ENCODE measurements at places on chromosomes 3 and 15.
A peak's percentile ranks its signal among the peaks of the same experiment; 100 is the strongest.

DNA sequence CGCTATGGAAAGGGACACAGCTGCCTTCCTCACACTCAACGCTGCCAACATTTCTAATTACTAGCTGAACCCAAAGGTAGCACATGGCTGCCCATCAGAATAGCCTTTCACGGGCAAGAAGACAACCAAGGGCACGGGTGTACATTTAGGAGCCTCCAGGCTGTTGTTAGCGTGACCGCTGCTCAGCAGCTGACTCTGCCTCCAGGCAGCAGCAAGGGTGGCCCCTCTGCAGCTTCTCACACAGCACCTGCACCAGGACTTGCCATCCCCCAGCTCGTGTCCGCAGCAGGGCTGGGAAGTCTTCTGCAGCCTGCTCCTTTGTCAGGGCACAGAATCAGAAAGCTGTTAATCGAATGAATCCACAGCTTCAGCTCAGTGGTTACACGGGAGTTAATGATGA is 146.8 kb downstream of the ADAMTS17 start:
- H3K4me1 ChIP-seq = peaks cover 11% of the 10 kb centered on the region
- no peaks in the 10 kb centered on the region for H3K36me3 ChIP-seq
- H3K27ac ChIP-seq = no peak overlapping the region

GRCh38 chr3:42711491-42712343 is 9.1 kb upstream of the HHATL start:
- H3K27me3 ChIP-seq = peaks cover 2% of the 10 kb centered on the region
- H3K4me3 ChIP-seq = no peak overlapping the region
- H3K27ac ChIP-seq = no peak overlapping the region
- H3K36me3 ChIP-seq = no peaks in the 10 kb centered on the region
- H3K4me1 ChIP-seq = no peaks in the 10 kb centered on the region

- H3K36me3 ChIP-seq = no peaks in the 10 kb centered on the region
- H3K4me3 ChIP-seq = no peak overlapping the region
- H3K27ac ChIP-seq = no peak overlapping the region
- peaks cover 2% of the 10 kb centered on the region for H3K27me3 ChIP-seq
- DNase-seq = no peak
These were observed 9.8 kb upstream of the VGLL4 start for GRCh38 chr3:11653298-11654055.

DNA sequence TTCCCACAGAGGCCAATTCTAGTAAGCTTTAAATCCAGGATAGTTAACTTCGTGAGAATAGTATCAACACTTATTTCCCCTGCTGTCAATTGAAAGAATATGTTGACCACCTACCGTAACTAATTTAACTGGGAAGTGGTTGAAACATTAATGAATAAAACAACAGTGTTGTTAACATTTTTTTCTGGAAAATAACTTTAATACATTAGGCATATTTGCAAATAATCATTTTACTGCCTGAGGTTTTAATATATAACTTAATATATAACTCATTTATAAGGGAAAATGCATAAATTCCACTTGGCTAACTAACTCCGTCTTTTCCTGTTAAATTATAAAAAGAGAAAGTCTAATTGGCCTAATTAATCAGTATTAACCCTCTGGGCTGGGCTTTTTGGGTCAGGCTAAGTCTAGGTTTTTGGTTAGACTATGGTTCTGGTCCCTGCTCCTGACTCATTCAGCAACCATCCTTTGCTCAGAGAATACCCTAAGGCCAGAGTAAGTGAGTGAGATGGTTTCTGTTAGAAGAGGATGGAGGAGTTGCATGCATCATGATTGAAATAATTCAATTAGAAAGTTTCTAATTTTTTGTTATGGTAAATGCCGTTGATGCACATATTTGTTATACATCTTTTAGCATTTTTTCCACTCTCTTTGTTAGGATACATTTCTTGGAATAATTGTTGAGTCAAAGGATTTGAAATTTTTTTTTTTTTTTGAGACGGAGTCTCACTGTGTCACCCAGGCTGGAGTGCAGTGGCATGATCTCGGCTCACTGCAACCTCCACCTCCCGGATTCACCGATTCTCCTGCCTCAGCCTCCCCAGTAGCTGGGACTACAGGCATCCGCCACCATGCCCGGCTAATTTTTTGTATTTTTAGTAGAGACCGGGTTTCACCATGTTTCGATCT is 10.8 kb upstream of the SKIL start:
- H3K27me3 ChIP-seq = peaks cover 2% of the 10 kb centered on the region
- no peak for DNase-seq
- no peak overlapping the region for H3K4me3 ChIP-seq
- no peaks in the 10 kb centered on the region for H3K36me3 ChIP-seq

DNA sequence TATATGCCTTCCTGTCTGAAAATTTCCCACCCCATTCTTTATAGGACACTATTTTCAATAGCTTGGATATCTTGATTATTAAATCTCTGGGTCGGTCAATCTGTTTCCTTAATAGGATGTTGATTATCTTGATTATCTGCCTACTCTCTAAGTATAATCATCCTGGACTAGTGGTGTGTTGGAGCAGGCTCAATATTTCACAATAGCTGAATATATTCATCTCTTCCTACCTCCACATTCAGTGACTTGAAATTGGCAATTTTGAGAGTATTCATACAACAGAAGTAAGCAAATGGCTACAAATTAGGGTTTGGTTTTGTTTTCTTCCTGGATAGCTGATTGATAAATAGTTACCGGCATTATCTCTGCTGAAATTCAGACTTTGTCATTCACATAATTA is 1162.6 kb downstream of the ROBO1 start:
- H3K27me3 ChIP-seq = no peaks in the 10 kb centered on the region
- H3K27ac ChIP-seq = no peak overlapping the region
- no peak for DNase-seq
- no peak overlapping the region for H3K4me3 ChIP-seq

DNA sequence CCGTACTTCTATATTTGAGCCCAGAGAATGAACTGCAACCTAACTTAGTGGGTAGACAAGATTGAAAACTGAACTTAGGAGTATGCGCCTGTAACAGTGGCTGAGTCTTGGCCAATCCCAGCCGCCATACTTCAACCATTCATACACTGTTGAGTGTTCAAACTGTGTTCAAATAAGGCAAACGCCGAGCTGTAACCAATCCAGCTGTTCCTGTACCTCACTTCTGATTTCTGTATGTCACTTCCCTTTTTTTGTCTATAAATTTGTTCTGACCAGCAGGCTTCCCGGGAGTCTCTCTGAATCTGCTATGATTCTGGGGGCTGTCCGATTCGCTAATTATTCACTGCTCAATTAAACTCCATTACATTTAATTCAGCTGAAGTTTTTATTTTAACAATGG is 58.6 kb upstream of the TPM1 start:
- no peaks in the 10 kb centered on the region for H3K27me3 ChIP-seq
- H3K36me3 ChIP-seq = no peaks in the 10 kb centered on the region
- H3K27ac ChIP-seq = no peak overlapping the region
- no peaks in the 10 kb centered on the region for H3K4me1 ChIP-seq

DNA sequence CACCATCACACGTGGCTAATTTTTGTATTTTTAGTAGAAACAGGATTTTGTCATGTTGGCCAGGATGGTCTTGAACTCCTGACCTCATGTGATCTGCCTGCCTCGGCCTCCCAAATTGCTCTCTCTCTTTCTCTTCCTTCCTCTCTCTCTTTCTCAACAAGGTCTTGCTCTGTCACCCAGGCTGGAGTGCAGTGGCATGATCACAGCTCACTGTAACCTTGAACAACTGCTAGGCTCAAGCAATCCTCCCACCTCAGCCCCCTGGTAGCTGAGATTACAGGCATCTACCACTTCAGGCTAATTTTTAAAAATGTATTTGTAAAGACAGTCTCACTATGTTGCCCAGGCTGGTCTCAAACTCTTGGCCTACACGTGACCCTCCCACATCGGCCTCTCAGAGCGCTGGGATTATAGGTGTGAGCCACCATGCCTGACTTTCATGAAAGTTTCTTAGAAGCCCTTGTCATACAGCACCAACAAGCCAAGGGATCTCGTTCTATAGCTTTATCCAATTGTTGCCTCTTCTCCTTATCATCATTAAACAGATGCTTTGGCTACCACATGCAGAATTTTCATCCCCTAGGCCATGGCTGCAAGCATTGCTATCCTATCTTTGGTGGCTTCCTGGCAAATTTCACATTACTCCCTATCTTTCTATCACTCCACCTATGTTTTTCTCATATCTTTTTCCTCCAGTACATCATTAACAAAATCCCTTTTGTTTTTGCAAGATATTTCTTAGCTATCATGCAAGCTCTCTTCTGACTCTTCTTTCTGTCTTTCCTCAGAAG is 5.7 kb downstream of the CCDC32 start:
- H3K27me3 ChIP-seq = no peaks in the 10 kb centered on the region
- H3K4me1 ChIP-seq = peaks cover 22% of the 10 kb centered on the region
- H3K36me3 ChIP-seq = peaks cover 18% of the 10 kb centered on the region
- no peak overlapping the region for H3K27ac ChIP-seq
- H3K4me3 ChIP-seq = no peak overlapping the region
- DNase-seq = no peak

GRCh38 chr3:122745369-122746021 is 48.1 kb downstream of the HSPBAP1 start:
- H3K27me3 ChIP-seq = no peaks in the 10 kb centered on the region
- H3K36me3 ChIP-seq = peaks cover 37% of the 10 kb centered on the region
- H3K4me1 ChIP-seq = no peaks in the 10 kb centered on the region
- no peak overlapping the region for H3K27ac ChIP-seq

DNA sequence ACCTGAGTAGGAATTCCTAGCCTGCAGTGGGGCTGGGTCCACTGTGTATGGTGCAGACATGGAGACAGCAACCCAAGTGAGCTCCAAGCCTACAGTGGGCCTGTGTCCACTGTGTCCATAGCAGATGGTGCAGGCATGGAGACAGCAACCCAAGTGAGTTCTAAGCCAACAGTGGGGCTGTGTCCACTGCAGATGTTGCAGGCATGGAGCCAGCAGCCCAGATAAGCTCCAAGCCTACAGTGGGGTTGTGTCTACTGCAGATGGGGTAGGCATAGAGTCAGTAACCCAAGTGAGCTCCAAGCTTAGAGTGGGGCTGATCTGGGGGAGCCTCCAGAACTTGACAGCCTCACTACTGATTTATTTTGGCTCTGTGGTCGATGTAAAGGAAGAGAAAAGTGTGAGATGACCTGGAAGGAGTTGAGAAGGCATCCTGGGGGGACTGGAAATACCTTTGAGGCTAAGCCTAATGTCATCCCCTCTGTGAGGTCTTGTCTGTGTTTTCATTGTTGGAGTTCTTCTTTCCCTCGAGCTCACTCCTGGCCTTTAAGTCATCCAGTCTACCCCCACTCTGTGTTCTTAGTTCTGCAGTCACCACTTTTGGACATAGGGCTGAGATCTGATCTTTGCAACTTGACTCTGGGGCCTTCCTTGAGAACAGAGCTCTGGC is 22.4 kb upstream of the IL16 start:
- H3K27ac ChIP-seq = no peak overlapping the region
- no peak for DNase-seq
- H3K36me3 ChIP-seq = no peaks in the 10 kb centered on the region
- no peak overlapping the region for H3K4me3 ChIP-seq
- H3K27me3 ChIP-seq = peaks cover 4% of the 10 kb centered on the region
- H3K4me1 ChIP-seq = no peaks in the 10 kb centered on the region

GRCh38 chr15:63088533-63089245 is 33.0 kb upstream of the LACTB start:
- no peaks in the 10 kb centered on the region for H3K36me3 ChIP-seq
- no peak overlapping the region for H3K27ac ChIP-seq
- no peak overlapping the region for H3K4me3 ChIP-seq

DNA sequence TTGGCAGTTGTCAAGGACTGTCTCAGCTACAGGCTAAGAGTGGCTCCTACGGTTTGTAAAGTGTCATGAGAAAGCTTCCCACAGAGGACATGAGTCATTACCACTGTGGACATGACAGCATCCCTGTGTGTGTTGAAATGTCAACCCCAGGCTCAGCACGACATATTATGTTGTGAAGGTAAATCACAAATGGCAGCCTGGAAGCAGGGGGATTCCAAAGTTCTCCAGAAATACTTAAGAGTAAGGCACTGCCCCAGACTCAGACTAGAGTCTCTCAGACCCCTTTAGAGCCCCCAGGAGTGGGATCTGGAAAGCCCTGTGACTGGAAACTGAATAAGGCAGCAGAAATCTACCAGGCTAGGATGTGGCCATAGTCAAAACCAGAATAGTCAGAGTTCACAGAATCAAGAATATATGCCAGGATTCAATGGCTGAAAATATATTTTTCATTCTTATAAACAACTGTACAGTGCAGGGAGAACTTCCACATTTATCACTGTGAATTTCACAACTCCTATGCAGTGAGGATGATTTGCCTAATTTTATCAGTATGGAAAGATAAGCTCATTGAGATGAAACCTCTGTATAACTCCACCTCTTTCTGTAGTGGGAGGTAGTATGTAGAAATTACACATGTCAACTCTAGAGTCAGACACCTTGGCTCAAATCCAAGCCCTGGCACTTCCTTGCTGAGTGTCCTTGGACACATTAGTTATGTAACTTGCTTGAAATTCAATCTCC is 237.1 kb upstream of the CFAP20DC start:
- no peaks in the 10 kb centered on the region for H3K36me3 ChIP-seq
- no peak overlapping the region for H3K4me3 ChIP-seq
- DNase-seq = peak; percentile 2
- no peak overlapping the region for H3K27ac ChIP-seq
- H3K27me3 ChIP-seq = no peaks in the 10 kb centered on the region

DNA sequence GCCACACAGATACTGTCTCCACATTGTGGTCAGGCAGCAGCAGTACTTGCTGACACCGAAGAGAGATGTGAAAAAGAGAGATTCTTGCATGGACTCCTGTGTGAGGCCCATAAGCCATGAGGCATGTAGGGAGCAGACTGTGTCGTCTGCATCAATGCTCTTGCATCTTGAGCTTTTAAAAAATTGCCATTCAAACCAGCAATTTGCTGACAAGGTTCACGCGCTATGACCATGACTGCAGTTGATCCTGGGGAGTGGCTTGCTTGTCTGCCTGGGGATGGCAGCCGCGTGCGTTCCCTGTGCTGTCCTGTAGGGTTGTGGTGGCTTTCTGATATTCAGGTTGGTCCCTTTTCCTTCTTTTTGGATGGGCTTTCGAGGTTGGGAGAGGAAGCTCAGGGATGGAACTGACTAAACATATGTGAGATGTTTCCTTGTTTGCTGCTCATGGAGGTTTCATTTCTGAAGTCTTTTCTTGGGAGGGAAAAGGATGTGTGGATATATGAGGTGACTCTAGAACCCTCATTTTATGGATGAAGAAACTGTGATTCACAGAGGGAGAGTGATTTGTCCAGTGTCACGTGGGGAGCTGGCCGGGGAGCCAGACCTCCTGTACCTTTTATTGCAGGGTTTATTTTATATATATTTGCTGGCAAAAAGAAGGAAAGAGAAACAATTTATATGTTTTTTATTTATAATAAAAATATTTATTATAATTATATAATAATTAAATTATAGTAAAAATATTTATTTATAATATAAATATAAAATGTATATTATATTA is 48.6 kb downstream of the LPP start:
- H3K4me3 ChIP-seq = no peak overlapping the region
- no peak overlapping the region for H3K27ac ChIP-seq
- no peaks in the 10 kb centered on the region for H3K27me3 ChIP-seq
- H3K36me3 ChIP-seq = peaks cover 16% of the 10 kb centered on the region
- peaks cover 61% of the 10 kb centered on the region for H3K4me1 ChIP-seq
- DNase-seq = no peak

All from immature natural killer cell (primary cell).